ENCODE measurements at places on chromosomes 4 and X. TPM values are rescaled to one million over a fixed set of nuclear protein-coding genes. Genes with fewer than 3 reads are reported as not detected.

F8 gene
- total RNA-seq = 1.2 TPM

- DNase-seq = peak; percentile 75
These were observed 43.1 kb upstream of the FGF2 start for GRCh38 chr4:122783301-122784215.

DNA sequence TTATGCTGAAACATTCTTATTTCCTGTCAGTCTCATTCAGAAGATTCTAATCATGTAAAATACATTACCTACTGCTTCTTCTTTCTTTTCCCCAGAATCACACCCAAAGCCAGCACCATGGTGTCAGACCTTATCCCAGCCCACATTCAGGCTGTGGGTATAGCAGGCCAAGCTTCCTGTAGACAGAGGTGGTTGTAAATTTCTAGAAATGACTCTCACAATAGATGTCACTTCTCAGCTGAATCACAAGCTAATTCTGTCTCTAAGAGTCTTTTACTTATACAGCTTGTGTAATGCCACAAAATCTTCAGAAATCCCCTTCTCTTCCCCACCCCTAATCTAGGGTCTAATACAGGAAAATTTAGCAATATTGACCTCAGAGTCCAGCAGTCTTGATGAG is 239.6 kb downstream of the PARM1 start:
- DNase-seq = no peak

DNA sequence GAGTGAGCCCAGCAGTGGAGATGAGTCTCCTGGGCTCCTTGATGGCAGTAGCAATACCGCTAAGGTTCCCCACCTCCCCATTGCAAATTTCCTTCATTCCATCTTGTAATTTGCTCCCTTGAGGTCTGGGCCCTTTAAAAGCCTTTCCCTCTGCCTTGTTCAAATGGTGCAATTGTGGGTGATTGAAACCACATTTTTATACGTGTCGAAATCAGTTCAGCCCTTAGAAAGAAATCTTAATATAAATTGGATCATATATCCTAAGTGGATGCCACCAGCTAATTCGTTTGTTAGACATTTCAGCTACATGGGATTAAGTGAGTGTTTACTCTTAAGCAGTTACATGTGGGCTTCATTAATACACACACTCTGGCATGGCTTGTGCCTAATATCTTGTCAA is 68.6 kb downstream of the NHS start:
- DNase-seq = no peak

DNA sequence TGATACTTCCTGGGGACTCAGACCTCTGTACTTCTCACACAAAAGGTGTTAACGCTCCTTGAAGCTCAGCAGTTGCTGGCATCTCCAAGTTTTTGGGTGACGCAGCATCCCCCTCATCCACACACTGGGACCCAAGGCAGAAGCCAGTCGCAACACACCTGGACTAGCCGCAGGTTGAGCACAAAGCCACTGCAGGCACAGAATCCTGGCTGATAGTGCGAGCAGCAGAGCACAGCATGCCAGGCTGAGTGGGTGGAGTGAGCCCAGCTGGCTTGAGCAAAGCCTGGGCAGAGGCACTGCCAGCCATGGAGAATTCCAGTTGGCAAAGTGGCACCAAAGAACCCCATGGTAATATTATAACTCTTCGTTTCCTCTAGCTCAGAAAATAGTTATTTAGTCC is 873.2 kb upstream of the NDST4 start:
- no peak for DNase-seq

Data from foreskin keratinocyte (primary cell).